ENCODE measurements at places on chromosomes 3 and 15.

DNA sequence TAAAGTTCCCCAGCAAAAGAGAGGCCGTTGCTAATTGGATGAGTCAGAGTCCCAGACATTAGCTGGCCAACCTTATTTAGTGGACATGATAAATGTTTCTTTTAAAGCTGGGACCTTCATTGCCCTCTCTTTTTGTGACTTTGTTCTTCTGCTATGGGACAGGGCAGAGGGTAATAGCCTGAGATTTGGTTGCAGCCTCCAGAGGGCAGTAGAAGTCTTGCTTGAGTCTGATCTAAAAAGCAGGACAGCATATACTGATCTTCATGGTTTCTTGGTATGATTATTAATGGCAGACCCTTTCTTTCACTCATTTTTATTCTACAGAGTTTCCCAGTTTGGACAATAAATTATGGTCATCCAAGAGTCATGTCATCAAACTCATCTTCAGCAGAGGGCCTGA is 25.1 kb upstream of the ZKSCAN7 start:
- no peak for DNase-seq

GRCh38 chr15:100728371-100729201 is 126.2 kb downstream of the ASB7 start:
- no peak for DNase-seq

- no peak for DNase-seq
These were observed 45.0 kb downstream of the DHX30 start for GRCh38 chr3:47847801-47848518.

DNA sequence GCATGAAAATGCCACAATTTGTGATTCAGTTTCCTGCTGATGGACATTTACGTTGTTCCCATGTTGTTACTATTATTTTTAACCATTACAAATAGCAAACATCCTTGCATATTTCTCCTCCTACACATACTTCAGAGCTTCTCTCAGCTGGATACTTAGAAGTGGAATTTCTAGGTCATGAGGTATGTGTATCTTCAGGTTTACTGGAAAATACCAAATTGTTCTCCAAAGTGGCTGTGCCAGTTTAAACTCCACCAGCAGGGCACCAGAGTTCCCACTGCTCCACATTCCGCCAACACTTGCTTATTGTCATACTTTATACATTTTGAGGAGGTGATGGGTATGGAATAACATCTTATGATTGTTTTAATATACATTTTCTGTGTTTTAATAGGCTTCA is 45.7 kb downstream of the PRR23E start:
- DNase-seq, result no peak

DNA sequence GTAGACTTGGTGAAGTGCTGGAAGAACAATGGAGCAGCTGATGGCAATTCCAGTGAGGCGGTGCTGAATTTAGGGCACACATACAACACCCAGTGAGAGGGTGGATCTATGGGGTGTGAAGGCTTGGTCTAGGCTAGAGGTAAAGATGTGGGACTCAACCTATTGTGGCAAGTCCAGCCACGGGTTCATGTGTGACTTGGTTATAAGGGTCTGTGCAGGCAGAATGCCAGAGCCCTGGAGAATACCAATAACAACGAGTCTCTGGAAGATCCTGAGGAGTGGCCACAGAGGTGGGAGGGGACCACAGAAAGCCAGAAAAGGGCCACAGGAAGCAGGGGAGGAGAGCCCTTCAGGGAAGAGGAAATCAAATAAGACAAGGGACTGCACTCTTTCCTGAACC is 55.0 kb downstream of the VGLL4 start:
- DNase-seq, result no peak

DNA sequence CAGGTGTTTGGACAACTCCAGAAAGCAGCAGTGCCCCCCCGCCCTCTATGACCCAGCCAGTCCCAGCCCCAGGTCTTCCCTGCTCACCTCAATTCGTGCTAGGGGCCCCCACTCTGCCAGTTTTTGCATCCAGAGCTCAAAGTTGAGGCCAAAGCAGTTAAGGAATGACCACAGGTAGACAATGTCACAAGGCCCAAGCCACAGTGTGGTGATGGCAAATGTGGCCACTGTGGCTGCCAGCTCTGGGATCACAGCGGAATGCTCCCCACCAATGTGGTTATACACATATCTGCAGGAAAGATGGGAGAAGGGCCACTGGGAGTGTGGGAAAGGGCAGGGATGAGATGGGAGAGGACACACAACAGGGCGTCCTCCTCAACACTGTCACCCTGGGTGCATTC is 8.2 kb downstream of the KLHL40 start:
- DNase-seq, result no peak

GRCh38 chr15:72890043-72890442 is 106.5 kb upstream of the ADPGK start:
- no peak for DNase-seq

GRCh38 chr3:58204720-58205119 is 6.1 kb downstream of the DNASE1L3 start:
- no peak for DNase-seq

DNA sequence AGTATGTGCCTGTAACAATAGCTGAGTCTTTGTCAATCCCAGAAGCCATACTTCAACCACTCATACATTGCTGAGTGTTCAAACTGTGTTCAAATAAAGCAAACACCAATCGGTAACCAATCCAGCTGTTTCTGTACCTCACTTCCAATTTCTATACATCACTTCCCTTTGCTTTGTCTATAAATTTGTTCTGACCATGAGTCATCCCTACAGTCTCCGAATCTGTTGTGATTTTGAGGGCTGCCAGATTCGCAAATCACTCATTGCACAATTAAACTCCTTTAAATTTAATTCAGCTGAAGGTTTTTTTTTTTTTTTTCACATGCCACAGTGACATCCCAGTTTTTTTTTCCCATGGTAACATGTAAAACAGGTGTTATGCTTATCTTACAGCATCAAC is 870.3 kb downstream of the NAALADL2 start:
- DNase-seq, result no peak

DNA sequence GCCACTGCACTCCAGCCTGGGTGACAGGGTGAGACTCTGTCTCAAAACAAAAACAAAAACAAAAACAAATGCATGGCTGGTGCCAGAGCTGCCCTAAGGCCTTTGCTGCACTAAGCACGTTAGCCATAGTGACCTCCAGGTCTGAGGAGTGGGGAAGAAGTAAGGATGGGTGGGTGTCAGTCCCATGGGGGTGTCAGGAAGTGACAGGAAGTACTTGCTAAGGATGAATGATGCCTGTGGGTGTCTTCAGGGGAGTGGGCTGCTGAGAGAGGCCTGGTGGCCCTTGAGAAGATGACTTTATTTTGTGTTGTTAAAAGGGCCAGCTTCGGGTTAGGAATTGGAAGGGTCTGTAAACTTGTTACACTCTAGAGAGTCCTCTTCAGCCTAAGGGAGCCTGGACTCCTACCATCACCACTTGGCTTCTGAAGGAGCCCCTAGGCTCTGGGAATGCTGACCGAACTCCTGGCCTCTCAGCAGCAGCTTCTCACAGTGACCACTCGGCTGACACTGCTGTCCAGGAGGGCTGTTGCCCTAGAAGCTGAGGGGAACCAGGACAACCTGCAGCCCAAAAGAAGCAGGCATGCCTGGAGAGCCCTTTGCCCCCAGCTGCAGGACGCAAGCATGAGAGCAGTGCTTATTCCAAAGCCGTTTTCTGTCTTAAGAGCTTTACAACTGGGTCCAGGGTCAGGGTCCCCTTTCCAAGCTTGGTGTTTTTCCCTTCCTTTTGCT is 116.4 kb downstream of the MYLK start:
- no peak for DNase-seq

DNA sequence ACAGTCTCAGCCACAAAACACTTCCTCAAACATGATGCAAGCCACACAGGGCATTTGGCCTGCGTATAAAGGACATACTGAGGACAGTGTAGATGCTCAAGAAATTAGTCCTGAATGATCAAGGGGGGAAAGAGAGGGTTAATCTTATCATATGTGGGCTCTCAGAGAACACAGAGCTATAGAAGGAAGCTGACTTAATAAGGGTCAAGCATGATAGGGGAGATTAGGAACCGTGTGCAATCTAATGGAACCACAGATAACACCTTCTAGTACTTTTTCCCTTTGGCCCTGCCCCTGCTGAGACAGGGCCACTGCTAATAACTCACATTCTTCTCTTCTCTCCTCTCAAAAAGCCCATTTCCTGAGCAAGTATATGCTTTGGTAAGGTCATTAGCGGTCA is 114.1 kb upstream of the ADAMTS9 start:
- no peak for DNase-seq

GRCh38 chr15:59437142-59437816 is 707 bp upstream of the FAM81A start:
- no peak for DNase-seq

GRCh38 chr3:123657568-123657967 is 72.7 kb upstream of the HACD2 start:
- DNase-seq, result no peak

DNA sequence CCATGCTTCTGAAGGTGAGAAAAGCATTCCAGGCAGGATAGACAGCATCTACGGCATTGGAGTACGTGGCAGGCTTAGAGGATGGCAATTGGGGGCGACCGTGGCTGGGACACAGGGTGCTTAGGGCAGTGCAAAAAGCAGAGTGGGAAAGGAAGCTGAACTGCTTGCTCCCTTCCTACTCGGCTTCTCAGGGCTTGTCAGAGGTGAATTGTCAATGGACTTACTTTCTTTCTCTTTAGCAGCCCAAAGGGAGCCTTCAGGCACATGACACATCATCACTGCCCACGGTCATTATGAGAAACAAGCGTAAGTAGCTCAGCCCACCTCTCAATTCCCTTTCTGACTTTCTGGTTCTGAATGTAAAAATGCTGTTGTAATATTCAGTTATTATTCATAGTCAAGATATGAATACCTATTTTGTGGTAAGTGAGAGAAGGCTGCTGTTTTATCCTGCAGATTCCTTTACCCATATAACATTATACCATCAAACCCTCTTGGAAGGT is 84.3 kb downstream of the KLHL25 start:
- no peak for DNase-seq

DNA sequence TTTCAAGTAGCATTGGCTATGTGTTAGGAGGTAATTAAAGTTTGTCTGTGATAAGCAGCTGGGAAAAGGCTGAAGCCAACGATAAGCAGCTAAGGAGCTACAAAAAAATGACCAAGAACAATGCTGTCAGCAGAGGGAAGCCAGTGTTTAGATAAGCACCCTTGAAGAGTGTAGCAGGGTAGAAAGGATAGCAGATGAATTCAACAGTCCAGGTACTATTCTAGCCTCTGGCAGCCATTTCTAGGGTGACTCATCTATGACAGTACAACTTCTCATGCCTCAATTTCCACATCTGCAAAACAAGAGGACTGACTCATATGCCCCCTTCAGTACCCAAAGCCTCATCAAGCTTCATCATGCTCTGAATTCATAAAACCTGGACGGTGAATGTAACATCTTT is 617.6 kb upstream of the UBE2E2 start:
- no peak for DNase-seq

GRCh38 chr3:132543011-132543739 is 53.9 kb upstream of the ACKR4 start:
- no peak for DNase-seq

- no peak for DNase-seq
These were observed 50.9 kb upstream of the OSTN start for GRCh38 chr3:191148131-191148530.

DNA sequence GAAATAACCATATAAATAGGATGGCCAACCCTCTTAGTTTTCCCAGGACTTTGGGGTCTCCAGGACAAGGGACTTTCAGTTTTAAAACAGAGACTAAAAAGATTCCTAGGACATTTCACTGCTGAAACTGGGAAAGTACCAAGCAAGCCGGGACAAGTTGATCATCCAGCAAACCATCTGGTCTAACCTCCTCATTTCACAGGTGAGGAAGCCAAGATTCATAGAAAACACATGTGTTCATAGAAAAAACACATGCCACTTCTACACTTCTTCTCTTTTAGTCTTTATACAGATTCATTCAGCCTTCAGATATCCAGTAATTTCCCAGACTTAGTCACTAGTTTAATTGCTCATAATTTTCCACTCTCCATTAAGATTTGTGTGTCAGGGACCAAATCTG is 165.6 kb upstream of the CCDC54 start:
- no peak for DNase-seq

GRCh38 chr3:36741285-36741684 is 23.1 kb downstream of the DCLK3 start:
- DNase-seq, result no peak

- DNase-seq, result no peak
These were observed 19.9 kb downstream of the LOXL1 start for GRCh38 chr15:73946046-73946721.

GRCh38 chr3:7445331-7445730 is 584.4 kb downstream of the GRM7 start:
- no peak for DNase-seq

- DNase-seq, result no peak
These were observed 76.3 kb upstream of the CCDC39 start for GRCh38 chr3:180755556-180755955.
